Stimulated activated CD8-positive, alpha-beta memory T cell treated with anti-CD3 and anti-CD28 coated beads, Interleukin-7, amount 100 ng/mL, for 24 hours (primary cell): ENCODE measurements at places on chromosomes 6 and 20.
A peak's percentile ranks its signal among the peaks of the same experiment; 100 is the strongest.

- DNase-seq, result no peak
Measured at GRCh38 chr20:17449031-17449430, 82.1 kb downstream of the BFSP1 start.

GRCh38 chr20:38833154-38833856 lies 27.8 kb downstream of the PPP1R16B start:
- DNase-seq, result no peak

- no peak for DNase-seq
Measured at GRCh38 chr6:159919011-159919511, 28.3 kb downstream of the MAS1 start.

DNA sequence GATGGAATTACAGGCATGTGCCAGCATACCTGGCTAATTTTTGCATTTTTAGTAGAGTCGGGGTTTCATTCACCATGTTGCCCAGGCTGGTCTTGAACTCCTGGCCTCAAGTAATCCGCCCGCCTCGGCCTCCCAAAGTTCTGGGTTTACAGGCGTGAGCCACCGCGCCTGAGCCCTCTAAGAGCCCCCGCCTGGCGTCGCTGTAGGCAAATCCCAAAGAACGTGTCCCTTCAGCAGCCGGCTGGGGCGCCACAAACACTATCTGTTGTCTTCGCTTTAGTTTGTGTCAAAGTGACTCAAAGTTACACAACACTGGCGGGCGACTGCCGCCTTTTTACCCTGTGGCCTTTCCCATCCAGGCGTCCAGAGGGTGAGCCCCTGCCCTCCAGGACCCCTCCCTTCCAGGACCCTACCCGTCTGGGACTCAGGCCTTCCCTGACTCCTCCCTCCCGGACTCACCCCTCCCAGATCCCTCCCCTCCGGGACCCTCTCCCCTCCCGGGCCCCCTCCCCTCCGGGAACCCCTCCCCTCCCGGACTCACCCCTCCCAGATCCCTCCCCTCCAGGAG lies 940 bp upstream of the ADRM1 start:
- DNase-seq, result peak; percentile 72

- DNase-seq, result no peak
Measured at GRCh38 chr20:54051068-54051467, 19.3 kb downstream of the BCAS1 start.

- no peak for DNase-seq
Measured at GRCh38 chr6:128241216-128241615, 279.2 kb downstream of the PTPRK start.
